HFF-Myc (cell line): ENCODE measurements at places on chromosomes 5 and 9.
A peak's percentile ranks its signal among the peaks of the same experiment; 100 is the strongest.

- no peak for DNase-seq
Observed at GRCh38 chr9:20305452-20305851, 316.8 kb downstream of the MLLT3 start.

GRCh38 chr5:31408814-31409213 is 123.1 kb downstream of the DROSHA start:
- DNase-seq: peak; percentile 43

DNA sequence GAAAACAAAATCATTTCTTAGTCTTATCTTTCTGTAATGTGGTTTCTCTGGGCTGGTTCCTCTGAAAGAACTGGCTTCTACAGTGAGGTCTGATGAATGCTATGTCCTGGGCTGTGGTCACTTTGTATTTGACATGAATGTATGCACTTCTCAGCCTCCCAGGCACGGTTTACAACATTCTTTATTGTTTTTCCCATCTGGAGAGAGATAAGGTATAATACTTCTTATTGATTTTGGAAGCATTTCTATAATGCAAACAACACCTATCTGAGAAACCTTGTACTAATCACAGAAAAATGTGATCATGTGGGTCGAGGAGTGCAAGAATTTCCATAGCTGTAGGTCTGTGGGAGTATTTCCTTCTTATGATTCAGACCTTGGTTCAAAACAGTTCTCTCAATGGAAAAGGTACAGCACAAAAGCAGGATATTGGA is 46.9 kb downstream of the ACTBL2 start:
- peak; percentile 70 for DNase-seq

- DNase-seq: no peak
Observed at GRCh38 chr5:83721953-83722901, 1.6 kb upstream of the HAPLN1 start.

GRCh38 chr5:77957516-77957915 is 181.4 kb upstream of the TBCA start:
- no peak for DNase-seq

GRCh38 chr5:52856564-52856963 is 68.8 kb downstream of the ITGA1 start:
- DNase-seq: no peak
